ENCODE measurements at places on chromosomes 6 and 20. TPM values are rescaled to one million over a fixed set of nuclear protein-coding genes. Genes with fewer than 3 reads are reported as not detected.

- no peak overlapping the region for H3K4me3 ChIP-seq
- H3K27me3 ChIP-seq = no peaks in the 10 kb centered on the region
- H3K36me3 ChIP-seq = no peaks in the 10 kb centered on the region
- no peaks in the 10 kb centered on the region for H3K4me1 ChIP-seq
- no peak for DNase-seq
- H3K27ac ChIP-seq = no peak overlapping the region
Measured at GRCh38 chr6:103105686-103106085, 1712.2 kb downstream of the GRIK2 start.

DNA sequence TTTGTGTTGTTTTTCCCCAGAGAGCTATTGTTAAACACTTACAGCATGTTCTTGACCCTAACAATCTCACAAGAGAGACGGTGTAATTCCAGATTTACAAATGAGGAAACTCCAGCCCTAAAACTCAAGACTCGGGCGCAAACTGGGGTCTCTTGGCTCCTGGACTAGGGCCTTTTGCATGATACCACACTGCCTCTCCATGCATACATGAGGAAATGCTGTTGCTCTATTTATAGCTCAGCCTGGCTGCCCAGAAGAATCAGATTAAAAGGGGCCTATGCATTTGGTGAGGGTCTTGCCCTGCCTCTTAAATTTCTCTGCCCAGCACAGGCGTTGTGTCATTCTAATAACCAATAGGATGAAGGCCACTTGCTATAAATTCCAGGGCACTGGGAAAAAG is 30.5 kb upstream of the SNRPB2 start:
- H3K4me3 ChIP-seq = no peak overlapping the region
- no peaks in the 10 kb centered on the region for H3K36me3 ChIP-seq
- H3K27me3 ChIP-seq = no peaks in the 10 kb centered on the region
- no peaks in the 10 kb centered on the region for H3K4me1 ChIP-seq

Gene HSD17B8
- total RNA-seq = 10.6 TPM

DNA sequence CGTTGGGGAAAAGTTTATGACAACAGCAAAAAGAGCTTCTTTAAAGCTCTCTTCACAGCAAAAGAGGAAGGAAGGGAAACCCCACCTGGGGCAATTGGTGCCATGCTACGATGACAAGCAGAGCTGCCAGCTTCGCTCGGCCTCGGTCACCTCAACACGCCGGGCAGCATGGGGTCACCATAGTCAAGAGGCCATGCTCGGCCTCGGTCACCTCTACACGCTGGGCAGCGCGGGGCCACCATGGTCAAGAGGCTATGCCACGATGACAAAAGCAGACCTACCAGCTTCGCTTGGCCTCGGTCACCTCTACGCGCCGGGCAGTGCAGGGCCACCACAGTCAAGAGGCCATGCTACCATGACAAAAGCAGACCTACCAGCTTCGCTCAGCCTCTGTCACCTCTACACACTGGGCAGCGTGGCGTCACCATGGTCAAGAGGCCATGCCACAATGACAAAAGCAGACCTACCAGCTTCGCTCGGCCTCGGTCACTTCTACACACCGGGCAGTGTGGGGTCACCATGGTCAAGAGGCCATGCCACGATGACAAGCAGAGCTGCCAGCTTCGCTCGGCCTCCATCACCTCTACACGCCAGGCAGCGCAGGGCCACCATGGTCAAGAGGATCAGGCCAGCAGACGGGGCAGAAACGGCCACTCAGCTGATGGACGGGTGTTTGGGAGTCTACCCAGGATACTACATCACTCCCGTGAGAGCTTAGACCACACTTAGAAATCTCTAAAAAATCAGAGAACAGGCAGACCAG is 12.1 kb downstream of the APMAP start:
- H3K27me3 ChIP-seq = no peaks in the 10 kb centered on the region
- no peaks in the 10 kb centered on the region for H3K4me1 ChIP-seq
- DNase-seq = no peak
- H3K36me3 ChIP-seq = peaks cover 3% of the 10 kb centered on the region

GRCh38 chr20:11783102-11783850 is 134.4 kb upstream of the BTBD3 start:
- no peaks in the 10 kb centered on the region for H3K27me3 ChIP-seq
- H3K36me3 ChIP-seq = no peaks in the 10 kb centered on the region
- H3K27ac ChIP-seq = no peak overlapping the region
- H3K4me3 ChIP-seq = no peak overlapping the region
- H3K4me1 ChIP-seq = no peaks in the 10 kb centered on the region

Gene PM20D2
- total RNA-seq = 8.2 TPM

Gene UNC5CL
- total RNA-seq = 3.5 TPM

- H3K4me1 ChIP-seq = no peaks in the 10 kb centered on the region
- no peaks in the 10 kb centered on the region for H3K36me3 ChIP-seq
Measured at GRCh38 chr20:20435453-20435852, 67.5 kb downstream of the INSM1 start.

DNA sequence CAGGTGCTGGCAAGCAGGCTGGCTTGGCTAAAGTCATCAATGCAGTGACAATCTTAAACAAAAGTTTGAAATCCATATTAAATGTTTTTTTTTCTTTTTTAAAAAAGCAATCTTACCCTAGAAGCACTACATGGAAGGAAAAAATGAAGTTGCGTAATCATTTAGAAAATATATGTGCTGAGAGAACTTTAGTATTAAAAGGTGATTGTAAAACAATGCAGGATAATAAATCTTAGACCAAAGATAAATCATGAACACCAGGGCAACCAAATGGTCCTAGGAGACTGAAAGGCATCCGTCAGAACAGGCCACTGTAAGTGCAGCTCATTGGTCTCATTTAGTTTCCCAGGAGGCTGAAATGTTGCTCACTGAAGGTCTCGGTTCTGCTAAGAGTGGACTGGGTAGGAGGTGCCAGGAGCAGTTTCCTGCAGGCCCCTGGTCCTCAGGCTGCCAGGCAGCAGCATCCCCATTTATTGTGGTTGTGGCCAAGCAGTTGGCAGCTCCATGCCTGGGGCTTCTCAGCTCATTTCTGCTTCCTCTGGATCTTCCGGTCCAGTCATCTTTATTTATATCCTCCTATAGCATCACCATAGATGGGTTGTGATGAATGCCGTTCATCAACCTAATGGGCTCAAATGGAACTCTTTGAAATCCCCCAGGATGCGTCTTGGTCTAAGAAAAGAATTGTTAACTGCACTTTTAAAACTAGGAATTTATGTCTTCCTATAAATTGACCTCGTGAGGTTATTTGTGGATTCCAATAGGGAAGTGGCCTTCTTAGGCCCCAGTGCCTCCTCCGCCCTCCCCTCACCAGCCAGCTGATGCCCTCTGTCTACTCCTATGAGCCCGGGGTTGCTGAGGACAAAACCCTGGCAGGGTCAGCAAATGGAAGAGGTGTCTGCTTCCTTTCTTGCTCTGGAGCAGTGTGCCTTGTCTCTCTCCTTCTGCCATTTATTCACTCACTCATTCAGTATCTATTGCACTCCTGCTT is 269.0 kb downstream of the UST start:
- no peak overlapping the region for H3K27ac ChIP-seq
- no peak for DNase-seq
- H3K4me1 ChIP-seq = no peaks in the 10 kb centered on the region
- no peaks in the 10 kb centered on the region for H3K36me3 ChIP-seq
- H3K4me3 ChIP-seq = no peak overlapping the region

- H3K4me1 ChIP-seq = peaks cover 95% of the 10 kb centered on the region
- H3K36me3 ChIP-seq = peaks cover 11% of the 10 kb centered on the region
- no peak for DNase-seq
- no peak overlapping the region for H3K27ac ChIP-seq
- H3K27me3 ChIP-seq = no peaks in the 10 kb centered on the region
- no peak overlapping the region for H3K4me3 ChIP-seq
Measured at GRCh38 chr6:158810155-158811095, 8.7 kb downstream of the EZR start.

GRCh38 chr20:62160253-62160652 is 16.7 kb downstream of the SS18L1 start:
- no peaks in the 10 kb centered on the region for H3K4me1 ChIP-seq
- no peaks in the 10 kb centered on the region for H3K27me3 ChIP-seq
- H3K4me3 ChIP-seq = no peak overlapping the region
- no peak overlapping the region for H3K27ac ChIP-seq
- H3K36me3 ChIP-seq = peaks cover 51% of the 10 kb centered on the region

DNA sequence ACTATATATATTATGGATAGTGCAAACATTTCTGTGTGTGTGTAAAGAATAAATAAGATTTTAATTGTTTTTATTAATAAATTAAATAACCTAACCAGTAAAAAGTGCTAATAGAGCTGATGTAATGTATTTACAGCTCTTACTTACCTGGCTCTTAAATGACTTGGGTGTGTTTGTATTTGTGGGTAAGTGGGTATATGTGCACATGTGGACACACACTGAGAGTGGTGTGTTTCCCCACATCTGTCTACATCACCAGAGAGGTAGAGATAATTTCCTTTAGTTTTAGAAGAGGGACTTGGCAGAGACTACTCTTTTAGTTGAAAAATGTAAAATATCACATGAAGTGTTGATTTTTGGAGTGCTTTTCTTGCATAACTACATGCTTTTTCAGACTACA is 76.0 kb downstream of the UST start:
- no peaks in the 10 kb centered on the region for H3K4me1 ChIP-seq
- H3K4me3 ChIP-seq = no peak overlapping the region
- no peaks in the 10 kb centered on the region for H3K36me3 ChIP-seq
- no peak for DNase-seq
- H3K27me3 ChIP-seq = no peaks in the 10 kb centered on the region
- H3K27ac ChIP-seq = no peak overlapping the region
